ENCODE measurements at places on chromosomes 5 and 9.
A peak's percentile ranks its signal among the peaks of the same experiment; 100 is the strongest.

GRCh38 chr9:128899566-128900322 is 17.8 kb downstream of the LRRC8A start:
- no peak for DNase-seq

GRCh38 chr5:149838881-149839739 is 105.5 kb downstream of the PDE6A start:
- peak; percentile 51 for DNase-seq

- DNase-seq, result peak; percentile 9
Measured at GRCh38 chr9:37144762-37145161, 24.4 kb downstream of the ZCCHC7 start.

DNA sequence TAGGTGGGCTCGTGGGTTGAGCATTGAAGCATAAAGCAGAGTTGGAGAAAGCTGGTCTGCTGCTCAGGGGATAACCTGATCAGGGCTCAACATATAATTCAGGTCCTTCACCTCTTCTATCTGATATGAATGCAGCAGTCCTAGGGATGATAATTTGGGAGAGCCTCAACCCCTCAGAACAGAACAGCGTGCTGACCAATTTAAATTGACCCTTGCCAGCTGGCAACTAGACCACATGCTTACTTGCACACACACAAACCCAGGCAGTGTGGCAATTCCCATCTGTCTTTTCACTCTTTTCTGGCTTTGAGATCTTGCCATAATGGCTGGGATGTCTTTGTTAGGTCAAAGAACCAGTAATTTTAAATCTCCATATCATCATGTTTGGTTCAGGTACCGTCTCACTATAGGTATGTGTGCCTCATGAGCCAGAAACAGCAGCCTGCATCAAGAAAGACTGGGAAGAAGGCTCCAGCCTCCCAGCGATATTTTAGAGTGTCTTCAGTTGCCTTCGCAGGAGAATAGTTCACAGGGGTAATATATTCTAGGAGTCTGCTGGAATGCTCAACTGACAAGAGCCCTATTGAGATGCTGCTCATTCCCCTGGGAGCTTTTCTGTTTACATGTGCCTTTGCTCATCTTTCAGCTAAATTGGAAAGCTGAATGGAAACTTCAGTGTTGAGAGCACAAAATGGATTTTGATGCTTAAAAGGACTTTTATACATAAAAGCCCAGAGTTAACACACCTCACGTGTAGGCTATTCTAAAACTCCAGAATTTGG is 497.6 kb downstream of the RASEF start:
- DNase-seq, result no peak

GRCh38 chr5:141958546-141959172 is 657 bp upstream of the PCDH12 start:
- no peak for DNase-seq

GRCh38 chr9:114731701-114732100 is 49.7 kb upstream of the TEX48 start:
- no peak for DNase-seq

DNA sequence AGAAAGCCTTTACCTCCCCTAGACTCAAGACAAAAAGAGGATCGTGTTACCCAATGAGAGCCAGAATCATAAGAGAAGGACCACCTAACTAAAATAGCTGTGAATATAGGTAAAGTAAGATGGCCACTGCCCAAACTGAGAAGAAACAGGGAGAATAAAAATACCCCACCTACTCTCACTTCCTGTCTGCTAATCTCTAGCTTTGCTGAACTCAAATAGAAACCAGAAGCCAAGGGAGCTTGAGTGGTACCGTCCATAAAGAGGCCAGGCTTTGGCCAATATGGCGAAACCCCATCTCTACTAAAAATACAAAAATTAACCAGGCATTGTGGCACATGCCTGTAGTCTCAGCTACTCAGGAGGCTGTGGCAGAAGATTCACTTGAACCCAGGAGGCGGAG is 123.0 kb upstream of the FST start:
- DNase-seq, result no peak

DNA sequence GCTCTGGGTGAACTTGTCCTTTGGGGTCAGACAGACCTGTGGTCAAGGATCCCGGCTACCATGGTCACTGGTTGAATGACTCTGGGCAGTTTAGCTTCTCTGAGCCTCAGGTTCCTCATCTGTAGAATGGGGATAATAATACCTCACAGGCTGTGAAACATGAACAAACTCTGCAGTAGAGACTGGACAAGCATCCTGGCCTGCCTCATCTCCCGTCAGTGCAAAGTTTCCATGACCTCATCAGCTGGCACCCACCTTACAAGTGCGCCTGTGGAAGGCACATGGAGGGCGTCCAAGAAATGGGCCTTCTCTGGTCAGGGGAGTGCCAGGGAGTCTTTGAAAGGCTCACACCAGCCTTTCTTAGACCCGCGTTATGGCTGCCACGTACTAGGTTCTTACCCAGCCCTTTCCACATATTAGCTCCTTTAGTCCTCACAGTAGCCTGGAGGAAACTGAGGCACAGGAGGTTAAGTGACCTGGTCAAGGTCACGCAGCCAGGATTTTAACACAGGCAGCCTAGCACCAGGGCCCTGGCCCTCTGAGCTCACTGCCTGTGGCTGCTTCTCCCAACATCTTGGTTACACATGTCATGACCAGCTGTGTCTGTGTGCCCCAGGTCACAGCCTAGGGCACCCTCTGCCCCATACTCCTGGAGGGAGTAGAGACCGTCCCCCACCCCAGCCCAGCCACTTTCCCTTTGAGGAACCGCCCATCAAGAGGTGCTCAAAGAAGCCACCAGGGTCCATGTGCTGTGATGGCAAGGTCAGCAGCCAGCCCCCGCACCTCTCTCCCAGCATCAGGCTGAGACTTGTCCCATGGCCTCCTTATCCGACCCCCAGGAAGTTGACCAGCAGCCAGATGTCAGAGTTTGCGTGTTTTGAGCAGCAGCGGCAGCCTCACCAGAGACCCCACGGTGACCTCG is 39.4 kb upstream of the RPL26L1 start:
- DNase-seq, result no peak

DNA sequence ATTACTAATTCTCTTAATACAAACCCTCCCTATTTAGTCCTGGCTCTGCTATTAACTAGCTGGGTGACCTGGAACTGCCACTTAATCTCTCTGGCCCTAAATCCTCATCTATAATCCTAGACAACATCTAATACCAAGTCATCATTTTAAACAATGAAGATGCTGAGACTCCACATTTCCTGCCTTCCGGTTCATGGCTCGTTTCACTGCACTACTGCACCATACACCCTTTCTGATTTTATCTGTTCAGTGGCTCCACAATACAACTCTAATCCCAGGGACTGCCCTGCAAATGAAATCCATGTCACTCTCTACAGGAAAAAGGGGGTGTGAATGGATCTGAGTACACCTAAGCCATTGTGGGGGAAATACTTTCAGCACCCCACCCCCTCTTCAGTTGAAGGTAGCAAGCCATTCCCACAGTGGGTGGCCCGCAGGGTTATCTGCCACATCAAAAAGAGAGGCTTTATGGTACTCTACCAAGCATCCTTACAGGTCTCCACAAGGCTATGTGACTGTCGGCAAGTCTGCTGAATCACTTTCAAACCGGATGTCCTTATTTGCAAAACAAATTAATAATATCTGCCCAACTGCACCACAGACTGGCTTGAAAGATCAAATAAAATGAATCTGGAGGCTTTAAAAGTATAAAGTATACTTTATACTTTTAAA is 89.5 kb downstream of the EPB41L4A start:
- no peak for DNase-seq

DNA sequence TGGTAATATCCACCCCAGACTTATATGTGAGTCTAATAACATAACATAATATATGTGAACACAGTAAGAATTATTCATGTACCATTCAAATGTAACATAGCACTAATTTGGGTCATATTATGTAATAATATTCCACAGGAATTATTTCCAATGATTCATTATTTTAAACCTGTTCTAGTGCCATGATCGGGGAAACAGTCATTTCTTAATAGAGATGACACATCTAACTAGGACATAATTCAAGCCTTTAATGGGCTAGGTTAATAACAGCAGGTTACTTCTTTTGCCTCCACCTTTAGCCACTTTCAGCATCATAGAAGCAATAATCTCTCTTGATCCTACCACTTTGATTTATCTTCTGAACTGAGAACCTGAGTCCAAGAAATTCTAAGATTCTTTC is 12.3 kb downstream of the SPINK9 start:
- DNase-seq, result no peak

- DNase-seq, result no peak
Measured at GRCh38 chr5:176902911-176903664, 3.9 kb upstream of the HK3 start.

GRCh38 chr9:121675969-121676822 is 24.8 kb downstream of the DAB2IP start:
- DNase-seq, result peak; percentile 19

- DNase-seq, result no peak
Measured at GRCh38 chr9:69370430-69370829, 45.4 kb downstream of the ENTREP1 start.

- no peak for DNase-seq
Measured at GRCh38 chr5:33048315-33048714, 337.2 kb downstream of the NPR3 start.

DNA sequence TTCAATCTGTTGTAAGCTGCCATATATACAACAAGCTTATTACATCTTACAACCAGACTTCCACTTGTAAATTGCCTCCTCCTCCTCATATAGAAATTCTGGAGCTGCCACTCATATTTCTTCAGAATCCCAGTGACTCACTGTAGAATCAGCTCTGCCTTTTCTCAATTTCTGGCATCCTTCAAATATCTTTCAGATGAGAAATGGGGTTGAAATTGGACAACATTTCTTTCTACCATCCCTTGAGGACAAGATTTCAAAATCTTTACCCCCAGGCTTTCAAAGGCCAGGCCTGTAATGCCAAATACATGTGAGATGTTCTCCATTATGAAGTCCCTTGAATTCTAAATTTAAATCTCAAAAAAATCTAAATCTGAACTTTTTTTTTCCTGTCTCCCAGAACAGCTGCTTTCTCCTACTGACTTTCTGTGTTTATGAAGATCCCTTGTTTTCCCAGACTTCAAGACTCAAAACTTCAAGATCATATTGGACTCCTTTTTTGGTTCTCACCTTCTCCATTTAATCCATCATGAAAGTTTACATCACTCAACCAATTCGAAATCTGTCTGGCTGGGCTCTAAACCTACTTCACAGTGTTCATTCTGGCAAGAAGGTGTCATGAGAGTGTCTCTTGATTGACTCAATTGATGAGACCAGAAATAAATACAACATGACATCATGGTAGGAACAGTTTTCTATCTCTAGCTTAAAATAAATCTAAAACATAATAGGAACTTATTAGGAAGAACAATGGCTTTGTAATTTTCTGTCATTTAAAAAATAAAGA is 109.8 kb downstream of the HMHB1 start:
- DNase-seq, result peak; percentile 97

DNA sequence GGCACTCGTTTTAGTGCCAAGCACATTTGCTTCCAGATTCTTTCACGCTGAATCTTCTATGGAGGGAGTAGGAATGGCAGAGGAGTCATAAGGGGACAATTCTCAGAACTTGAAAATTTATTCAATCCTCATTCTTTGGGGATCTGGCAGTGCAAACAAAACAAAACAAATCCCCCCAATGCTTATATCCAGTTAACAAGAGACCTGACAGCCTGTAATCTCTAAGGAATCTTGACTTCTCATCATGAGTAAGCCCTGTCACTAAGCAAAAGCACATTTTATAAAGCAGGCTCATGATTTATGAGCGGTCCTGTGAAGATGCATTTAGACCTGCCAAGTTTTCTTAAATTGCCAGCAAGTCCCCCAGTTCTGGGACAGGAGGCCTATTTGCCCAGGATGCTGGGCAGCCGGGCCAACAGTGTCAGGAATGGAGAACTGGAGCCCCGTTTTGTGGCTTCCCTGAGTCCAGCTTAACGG is 513.9 kb downstream of the CTNND2 start:
- peak; percentile 87 for DNase-seq

GRCh38 chr5:135831439-135831838 is 3.0 kb upstream of the SLC25A48 start:
- no peak for DNase-seq

DNA sequence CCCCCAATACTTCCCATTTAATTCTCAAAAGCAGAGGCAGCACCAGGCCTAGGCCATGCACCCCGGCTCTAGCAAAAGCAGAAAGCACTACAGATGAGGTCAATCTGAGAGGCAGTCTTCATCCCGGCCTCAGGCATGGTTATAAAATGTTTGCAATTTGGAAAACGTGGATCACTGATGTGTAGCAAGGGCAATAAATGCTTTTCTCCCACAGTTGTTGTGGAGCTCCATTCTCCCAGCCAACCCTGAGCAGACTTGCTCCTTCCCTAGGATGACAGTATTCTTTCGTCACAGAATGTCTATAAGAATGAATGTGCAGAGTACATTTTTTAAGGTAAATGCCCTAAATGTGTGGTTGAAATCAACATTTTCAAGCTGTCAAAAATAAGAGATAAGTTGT is 157.3 kb upstream of the DAPK1 start:
- no peak for DNase-seq

GRCh38 chr5:117177302-117177701 is 602.7 kb upstream of the SEMA6A start:
- no peak for DNase-seq

DNA sequence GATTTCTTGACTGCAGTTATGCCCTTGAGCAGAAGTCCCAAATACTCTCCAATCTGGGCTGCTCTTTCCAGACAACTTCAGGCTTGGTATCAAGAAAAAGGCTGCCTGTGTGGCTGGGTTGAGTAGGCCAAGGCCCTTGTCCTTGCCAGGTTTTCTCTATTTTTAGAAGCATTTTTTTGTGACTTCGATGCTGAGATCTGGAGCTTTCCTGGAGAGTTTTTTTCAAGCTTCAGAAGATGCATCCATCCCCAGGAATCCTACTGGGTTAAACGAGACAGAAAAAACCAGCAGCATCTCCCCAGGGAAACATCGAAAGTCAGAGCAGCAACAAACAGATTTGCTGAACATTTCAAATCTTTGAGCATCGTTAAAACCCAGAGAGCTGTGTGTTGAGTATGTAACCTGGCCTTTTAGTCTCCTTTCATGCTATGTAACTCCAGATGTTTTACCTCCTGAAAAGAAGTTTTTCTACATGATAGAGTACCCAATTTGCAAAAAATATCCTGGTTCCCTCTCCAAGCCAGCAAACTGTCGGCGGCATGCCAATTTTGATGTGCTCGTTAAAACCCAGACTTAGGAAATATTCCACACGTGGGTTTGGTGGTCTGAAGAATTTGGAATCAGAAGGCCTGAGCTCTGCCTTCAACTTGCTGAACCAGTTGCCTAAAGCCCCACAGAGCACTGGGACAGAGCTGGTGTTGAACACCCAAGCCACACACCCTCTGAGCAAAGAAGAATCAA is 98.1 kb upstream of the ALDH1B1 start:
- DNase-seq, result peak; percentile 26

DNA sequence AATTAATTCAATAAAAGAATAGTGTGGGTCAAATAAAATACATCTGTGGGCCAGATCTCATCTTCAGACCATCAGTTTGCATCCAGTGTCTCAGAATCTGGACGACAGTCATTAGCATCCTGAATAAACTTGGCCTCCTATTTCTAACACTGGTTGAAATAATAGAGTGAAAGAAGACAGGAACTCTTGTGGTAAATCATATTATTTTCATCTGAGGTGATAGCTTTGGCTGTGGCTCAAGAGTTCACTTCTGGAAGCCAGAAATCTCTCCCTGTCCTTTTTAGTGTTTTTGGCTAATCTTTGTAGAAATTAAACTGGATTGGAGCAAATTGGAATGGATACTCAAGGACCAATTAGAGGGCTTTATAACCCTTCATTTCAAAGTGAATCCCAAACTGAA is 63.4 kb upstream of the HMHB1 start:
- DNase-seq, result no peak
